Activated CD4-positive, alpha-beta T cell treated with anti-CD3 and anti-CD28 coated beads, Interleukin-2, amount 10 ng/mL, durations not matched to agents 24 days and 14 days (primary cell): ENCODE measurements at places on chromosomes 6 and 20. TPM values are rescaled to one million over a fixed set of nuclear protein-coding genes. Genes with fewer than 3 reads are reported as not detected.

The SYCP2 gene
- total RNA-seq, result 5.2 and 5.3 TPM in 2 replicates

The E2F1 gene
- 77.2 and 78.3 TPM in 2 replicates for total RNA-seq

GRCh38 chr6:158257425-158257759 lies 54.9 kb upstream of the TULP4 start:
- DNase-seq, result no peak

- peak; percentile 34 for DNase-seq
These were observed 306.6 kb upstream of the ECI2 start for GRCh38 chr6:4441981-4442434.

- no peak for DNase-seq
These were observed 125.1 kb downstream of the MYLK4 start for GRCh38 chr6:2625581-2625980.

DNA sequence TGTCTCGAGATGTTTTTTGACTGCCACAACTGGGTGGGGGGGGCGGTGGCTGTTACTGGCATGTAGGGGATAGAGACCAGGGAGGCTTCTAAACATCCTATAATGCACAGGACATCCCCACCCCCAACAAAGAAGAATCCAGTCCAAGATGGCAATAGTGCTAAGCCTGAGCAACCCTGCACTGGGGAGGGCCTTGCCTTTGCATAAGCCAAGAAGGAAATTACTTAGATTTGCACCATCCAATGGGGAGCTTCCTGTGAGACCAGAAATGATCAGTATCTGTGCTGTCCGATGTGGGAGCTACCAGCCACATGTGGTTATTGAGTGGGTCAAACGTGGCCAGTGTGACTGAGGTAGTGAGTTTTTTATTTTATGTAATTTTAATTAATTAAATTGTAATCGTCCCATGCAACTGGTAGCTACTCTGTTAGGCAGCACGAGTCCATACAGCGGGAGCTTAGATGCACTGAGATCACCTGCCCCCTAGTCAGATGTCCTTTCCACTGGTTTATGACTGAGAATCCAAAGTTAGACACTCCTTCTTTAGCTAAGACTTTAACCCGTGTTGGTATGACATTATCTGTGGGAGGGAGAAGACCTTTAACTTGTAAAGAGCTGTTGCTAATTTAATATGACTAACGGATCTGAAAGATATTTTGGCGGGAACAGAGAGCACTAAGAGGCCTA lies 97.4 kb upstream of the NEDD9 start:
- no peak for DNase-seq

- DNase-seq, result no peak
These were observed 338.2 kb downstream of the CDH4 start for GRCh38 chr20:61590236-61590635.

GRCh38 chr6:17416806-17417205 lies 23.4 kb downstream of the CAP2 start:
- DNase-seq, result no peak

GRCh38 chr6:10419749-10420545 lies 5.1 kb upstream of the TFAP2A start:
- DNase-seq, result no peak

GRCh38 chr6:56595490-56596122 lies 47.1 kb downstream of the DST start:
- peak; percentile 79 for DNase-seq

DNA sequence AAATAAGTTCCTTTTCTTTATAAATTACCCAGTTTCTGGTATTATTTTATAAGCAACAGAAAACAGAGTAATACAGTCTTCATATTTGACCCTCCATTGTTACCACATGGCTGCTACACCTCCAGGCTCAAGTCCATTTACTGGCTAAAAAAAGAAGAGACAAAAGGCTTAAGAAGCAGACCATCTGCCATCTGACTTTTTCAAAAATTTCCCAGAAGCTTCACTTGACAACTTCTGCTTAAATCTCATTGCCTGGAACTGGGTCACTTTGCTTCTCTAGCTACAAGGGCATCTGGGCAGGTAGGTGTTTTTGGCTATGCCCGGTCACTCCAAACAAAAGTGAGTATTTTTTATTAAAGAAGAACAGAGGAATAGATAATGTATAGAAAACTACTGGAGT lies 118.0 kb downstream of the GRM1 start:
- no peak for DNase-seq

DNA sequence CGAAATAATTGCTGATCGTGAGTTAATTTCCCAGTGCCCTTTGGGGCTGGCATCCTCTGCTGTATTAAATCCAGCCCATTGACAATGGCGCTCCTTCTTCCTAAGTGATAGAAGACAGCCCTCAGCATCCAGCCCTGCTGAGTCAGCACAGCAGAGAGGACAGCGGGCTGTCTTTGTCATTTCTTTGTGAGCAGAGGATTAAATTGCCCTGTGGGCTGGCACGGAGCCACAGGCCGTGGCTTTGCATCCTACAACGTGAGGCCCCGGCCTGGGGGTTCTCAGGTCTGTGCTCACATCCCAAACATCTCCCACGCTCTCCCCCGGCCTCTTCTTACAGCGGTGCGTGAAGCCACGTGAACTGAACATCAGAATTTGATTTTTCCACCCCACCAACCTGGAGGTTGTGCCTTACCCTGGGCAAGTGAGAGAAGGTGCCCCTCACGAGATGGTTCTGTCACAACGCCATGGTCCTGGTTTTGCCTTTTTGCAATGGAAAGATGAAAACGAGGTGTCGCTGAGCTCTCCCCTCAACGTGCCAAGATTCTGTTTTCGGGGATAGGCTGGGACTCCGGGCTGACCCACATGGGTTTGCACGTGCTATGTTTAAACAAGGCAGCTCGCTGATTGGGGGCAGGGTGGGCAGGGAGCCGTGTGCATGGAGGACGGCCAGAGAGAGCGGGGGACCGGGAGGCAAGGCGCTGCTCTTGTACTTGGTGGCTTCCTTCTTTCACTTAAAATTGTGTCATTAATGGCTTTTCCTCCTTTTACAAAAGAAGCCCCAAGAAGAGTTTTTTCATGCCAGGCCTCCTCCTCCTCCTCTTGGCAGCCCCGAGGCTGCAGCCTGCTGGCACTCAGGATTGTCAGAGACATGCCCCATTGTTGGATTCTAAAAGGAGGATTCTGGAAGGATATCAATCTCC lies 19.5 kb downstream of the CDH4 start:
- no peak for DNase-seq

- no peak for DNase-seq
These were observed 313.7 kb downstream of the SOX4 start for GRCh38 chr6:21907291-21907690.

DNA sequence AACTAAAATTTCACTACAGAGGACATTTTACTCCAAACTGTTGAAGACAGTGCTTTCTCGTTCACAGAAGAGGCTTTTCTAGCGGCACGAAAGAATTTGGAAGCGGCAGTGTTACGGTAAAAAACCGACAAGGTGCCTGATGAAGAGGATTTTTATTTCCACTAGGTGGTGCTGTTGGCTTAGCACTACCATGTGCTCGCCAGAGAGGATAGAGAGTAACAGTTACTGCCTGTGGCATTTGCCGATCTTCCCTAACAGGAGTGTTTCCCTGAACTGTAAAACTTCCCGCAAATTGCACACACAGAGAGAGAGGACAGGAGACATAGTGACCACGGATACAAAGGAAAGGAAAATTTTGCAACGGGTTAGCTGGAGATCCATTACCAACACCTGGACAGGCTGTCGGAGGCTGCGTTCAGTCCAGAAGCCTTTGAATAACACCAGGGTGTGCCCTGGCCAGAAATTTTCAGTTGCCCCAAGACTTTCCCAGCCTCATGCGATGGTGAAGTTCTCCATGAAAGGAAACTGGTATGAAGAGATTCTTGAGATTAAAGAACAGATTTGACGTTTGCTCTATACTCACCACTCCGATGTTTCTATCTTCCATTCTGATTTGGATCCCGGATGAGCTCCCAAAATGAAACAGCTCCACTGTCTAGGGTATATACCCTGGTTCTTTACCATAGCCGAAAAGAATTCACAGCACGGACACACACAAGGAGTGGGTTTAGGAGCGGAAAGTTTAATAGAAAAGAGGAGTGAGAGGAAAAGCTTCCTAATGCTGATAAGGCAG lies 48.1 kb downstream of the HLA-DPB1 start:
- DNase-seq, result peak; percentile 80

GRCh38 chr20:49372095-49372734 lies 94.4 kb upstream of the ZNFX1 start:
- no peak for DNase-seq
